Inflammatory macrophage treated with lipopolysaccharide for 1 hour (primary cell): ENCODE measurements at places on chromosomes 12 and 14.

- no peak for DNase-seq
These were observed 321.2 kb upstream of the TMTC1 start for GRCh38 chr12:30104971-30105370.

- DNase-seq = no peak
These were observed 5.0 kb upstream of the SLC35F4 start for GRCh38 chr14:57870686-57871457.

- DNase-seq = no peak
These were observed 127.2 kb downstream of the RBM19 start for GRCh38 chr12:113838896-113839295.

GRCh38 chr14:106021832-106022231 lies 495.4 kb downstream of the TMEM121 start:
- no peak for DNase-seq

GRCh38 chr12:64173456-64173855 lies 48.6 kb downstream of the KICS2 start:
- no peak for DNase-seq
